Psoas muscle (tissue), 8 donors: ENCODE measurements at places on chromosomes 16 and 17. TPM values are rescaled to one million over a fixed set of nuclear protein-coding genes. Genes with fewer than 3 reads are reported as not detected.

The OTOP3 gene
- polyA plus RNA-seq, result not detected

GRCh38 chr16:1099189-1100083 lies 3.4 kb upstream of the C1QTNF8 start:
- H3K4me1 ChIP-seq, result peaks cover 20% of the 10 kb centered on the region
- no peaks in the 10 kb centered on the region for H3K36me3 ChIP-seq
- peaks cover 24% of the 10 kb centered on the region for H3K27me3 ChIP-seq
- no peak for DNase-seq

DNA sequence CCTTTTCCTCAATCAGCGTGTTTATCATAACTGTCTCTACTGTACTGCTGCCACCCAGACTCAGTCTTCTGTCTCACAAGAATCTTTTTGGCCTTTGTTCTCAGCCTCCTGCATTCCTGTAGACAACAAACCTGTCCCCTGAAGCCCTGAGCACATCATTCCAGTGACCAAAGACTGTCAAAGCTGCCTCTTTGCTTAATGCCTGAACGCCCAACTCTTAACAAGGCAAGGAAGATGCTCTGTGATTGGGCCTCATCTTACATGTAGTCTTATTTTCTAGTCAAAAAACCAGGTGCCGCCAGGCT lies 29.3 kb upstream of the AQP8 start:
- H3K27me3 ChIP-seq, result no peaks in the 10 kb centered on the region
- no peak overlapping the region for H3K4me3 ChIP-seq
- H3K36me3 ChIP-seq, result no peaks in the 10 kb centered on the region

DNA sequence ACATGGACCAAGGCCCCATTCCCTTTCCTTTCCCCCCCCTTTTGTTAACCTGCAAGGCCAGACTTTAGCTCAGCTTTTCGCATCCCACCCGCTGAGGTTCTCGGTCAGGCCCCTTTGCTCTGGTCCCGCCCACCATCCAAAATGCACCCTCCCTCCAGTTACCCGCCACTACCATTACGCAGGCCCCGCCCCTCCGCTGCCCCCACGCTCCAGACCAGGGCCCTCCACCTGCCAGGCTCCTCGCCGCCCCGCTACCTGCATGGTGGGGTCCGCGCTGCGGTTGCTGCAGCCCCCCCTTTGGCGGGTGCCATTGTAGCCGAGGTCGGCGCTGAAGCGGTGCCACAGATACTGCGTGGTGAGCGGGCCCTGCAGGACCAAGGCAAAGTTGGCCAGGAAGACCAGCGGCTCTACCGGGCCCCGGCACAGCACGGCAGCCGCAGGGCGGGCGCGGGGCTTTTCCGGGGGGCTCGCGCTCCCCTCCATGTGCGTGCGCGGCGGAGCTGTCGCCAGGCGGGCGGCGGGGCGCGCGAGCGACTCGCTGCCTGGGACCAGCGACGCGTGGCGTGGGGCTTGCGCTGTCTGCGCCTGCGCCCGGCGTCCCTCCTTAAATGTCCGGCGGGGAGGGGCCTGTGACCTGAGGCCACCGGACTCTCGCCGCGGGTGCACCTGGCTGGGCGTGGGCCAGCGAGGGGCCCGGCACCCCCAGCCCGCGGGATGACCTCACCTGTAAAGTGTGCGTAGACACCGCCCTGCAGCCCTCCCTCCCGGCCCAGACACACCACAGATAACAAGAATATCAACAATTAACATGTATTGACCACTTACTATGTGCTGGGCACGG lies at the start of gene SLC46A1:
Gene SLC46A1, minus strand, starts transcription at position 581 of the 841 bp plus-strand sequence. Its CDS starts 98 bp downstream, at position 483.
- H3K4me3 ChIP-seq, result peak within 1 kb of the TSS; percentile 81
- H3K27ac ChIP-seq, result no peak within 1 kb of the TSS
- DNase-seq, result peak; percentile 78
- no peaks in the 10 kb centered on the region for H3K4me1 ChIP-seq
